ENCODE measurements at places on chromosomes 2 and 18.

DNA sequence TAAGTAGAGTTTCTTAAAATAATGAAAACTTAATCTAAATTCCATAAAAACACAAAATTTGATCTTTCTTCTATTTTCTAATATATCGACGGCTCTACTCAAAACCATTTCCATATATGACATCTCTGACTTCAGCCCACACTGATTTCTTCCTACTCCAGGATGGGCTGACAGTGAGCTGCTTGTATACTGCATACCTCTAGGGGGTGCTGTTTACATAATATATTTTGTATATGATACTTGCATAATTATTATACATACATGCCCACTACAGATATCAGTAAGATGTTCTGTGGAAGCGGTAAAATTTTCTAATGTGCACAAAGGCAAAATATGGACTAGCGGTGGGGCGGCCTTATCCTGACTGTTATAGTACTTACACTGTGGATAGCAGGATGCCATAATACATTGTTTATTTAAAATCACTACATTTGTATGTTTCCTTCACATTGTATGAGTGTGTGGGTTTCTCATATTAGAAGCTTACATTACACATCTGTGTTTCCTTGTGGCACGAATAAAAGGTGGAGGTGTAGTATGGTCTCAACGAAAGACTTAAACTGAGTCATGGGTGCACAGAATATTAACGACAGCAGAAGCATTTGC lies 66.1 kb upstream of the NXPH2 start:
- DNase-seq, result no peak

GRCh38 chr18:30358555-30358954 lies 684.0 kb downstream of the DSC3 start:
- DNase-seq, result no peak

GRCh38 chr18:396251-396555 lies 104.3 kb downstream of the COLEC12 start:
- no peak for DNase-seq

- no peak for DNase-seq
Measured at GRCh38 chr2:15726321-15727057, 134.8 kb downstream of the DDX1 start.

- no peak for DNase-seq
Measured at GRCh38 chr2:6181926-6182325, 489.7 kb downstream of the SOX11 start.

- no peak for DNase-seq
Measured at GRCh38 chr2:60275958-60276357, 277.5 kb downstream of the BCL11A start.

DNA sequence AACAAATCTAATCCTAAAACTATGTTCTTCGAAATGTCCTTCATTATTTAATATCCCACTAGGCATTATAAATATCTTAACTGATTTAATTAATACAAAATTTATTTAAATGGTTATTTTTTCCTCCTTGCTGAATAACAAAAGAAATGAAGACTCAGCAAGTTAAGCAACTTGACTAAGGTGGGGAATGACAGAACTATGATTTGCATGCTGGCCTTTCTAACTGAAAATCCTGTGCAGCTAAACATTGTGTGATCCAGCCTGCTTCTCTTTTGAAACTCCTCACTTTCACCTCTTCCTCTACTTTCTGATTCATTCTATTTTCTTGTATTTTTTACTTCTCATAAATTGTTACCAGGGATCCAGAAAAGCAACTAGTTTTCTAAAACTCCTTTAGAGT lies 132.0 kb downstream of the CALCRL start:
- DNase-seq, result no peak

GRCh38 chr2:240134466-240134865 lies 1.6 kb downstream of the COPS9 start:
- DNase-seq, result no peak

- DNase-seq, result no peak
Measured at GRCh38 chr18:49725809-49726674, 87.3 kb downstream of the ACAA2 start.

DNA sequence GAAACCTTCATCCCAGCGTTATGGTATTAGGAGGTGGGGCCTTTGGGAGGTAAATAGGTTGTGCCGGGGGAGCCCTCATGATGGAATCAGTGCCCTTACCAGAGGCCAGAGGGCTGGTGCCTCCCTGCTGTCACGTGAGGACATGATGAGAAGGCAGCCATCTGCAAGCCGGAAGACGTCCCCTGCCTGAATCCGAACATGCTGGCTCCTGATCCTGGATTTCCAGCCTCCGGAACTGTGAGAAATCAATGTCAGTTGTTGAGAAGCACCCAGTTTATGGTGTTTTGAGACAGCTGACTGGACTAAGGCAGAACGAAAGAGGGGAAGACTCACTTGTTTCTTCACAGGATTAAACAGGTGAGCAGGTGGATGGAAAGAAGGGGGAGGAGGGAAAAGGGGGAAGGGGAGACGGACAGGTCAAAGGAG lies 13.0 kb upstream of the KLF11 start:
- peak; percentile 40 for DNase-seq

DNA sequence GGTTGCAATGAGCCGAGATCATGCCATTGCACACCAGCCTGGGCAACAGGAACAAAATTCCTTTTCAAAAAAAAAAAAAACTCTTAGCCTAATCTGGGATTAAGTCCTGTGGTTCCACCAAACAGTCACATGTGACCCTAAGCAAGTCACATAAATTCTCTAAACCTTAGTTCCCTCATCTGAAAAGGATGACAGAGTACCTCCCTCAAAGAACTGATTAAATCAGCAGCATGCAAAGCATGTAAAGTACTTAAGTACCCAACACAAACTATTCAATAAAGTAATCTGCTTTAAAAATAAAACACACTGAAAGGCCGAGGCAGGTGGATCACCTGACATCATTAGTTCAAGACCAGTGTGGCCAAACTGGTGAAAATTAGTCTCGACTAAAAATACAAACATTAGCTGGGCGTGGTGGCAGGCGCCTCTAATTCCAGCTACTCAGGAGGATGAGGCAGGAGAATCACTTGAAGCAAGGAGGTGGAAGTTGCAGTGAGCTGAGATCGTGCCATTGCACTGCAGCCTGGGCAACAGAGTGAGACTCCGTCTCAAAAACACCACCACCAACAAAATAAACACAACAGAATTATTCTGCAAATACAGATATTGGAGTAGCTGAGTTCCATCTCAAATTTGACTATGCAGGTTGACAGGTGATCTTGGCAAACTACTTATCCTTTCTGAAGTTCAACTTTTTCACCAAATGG lies 7.0 kb downstream of the USP34 start:
- DNase-seq, result no peak

Measured in NCI-H774 (cell line).